Smooth muscle cell of the umbilical artery (primary cell): ENCODE measurements at places on chromosomes 7 and 10. TPM values are rescaled to one million over a fixed set of nuclear protein-coding genes. Genes with fewer than 3 reads are reported as not detected.

TMEM229A gene
- total RNA-seq = not detected in 2 replicates

KMT2E gene
- 80.8 and 110 TPM in 2 replicates for total RNA-seq

AKR1C1 gene
- 6.8 and 8.3 TPM in 2 replicates for total RNA-seq

SPACDR gene
- 0.30 and 1.5 TPM in 2 replicates for total RNA-seq

SLC26A3 gene
- total RNA-seq = not detected in 2 replicates

CLEC5A gene
- total RNA-seq = not detected in 2 replicates

TFR2 gene
- total RNA-seq = 0.83 and 0.89 TPM in 2 replicates

MAGI2 gene
- 10.1 and 16.0 TPM in 2 replicates for total RNA-seq

CLDN4 gene
- 0.89 and 7.7 TPM in 2 replicates for total RNA-seq

MBL2 gene
- total RNA-seq = not detected in 2 replicates

ZNF804B gene
- total RNA-seq = not detected in 2 replicates

VAX1 gene
- not detected in 2 replicates for total RNA-seq

TSPAN15 gene
- 10.1 and 35.0 TPM in 2 replicates for total RNA-seq

METTL27 gene
- total RNA-seq = 5.0 and 9.6 TPM in 2 replicates

GOLGA7B gene
- not detected in 2 replicates for total RNA-seq

TEX36 gene
- not detected in 2 replicates for total RNA-seq

MACROH2A2 gene
- 5.6 and 9.5 TPM in 2 replicates for total RNA-seq

UCN3 gene
- total RNA-seq = not detected in 2 replicates

KEL gene
- total RNA-seq = not detected in 2 replicates

LRGUK gene
- total RNA-seq = under 0.01 and 0.09 TPM in 2 replicates

CPA2 gene
- total RNA-seq = not detected in 2 replicates

ATG9B gene
- total RNA-seq = 1.6 and 2.1 TPM in 2 replicates

COL1A2 gene
- 7,304 and 14,627 TPM in 2 replicates for total RNA-seq

TMEM139 gene
- not detected in 2 replicates for total RNA-seq

CAMK2B gene
- not detected in 2 replicates for total RNA-seq

NPY4R2 gene
- 0.37 and 1.5 TPM in 2 replicates for total RNA-seq

DKK1 gene
- total RNA-seq = 172 and 266 TPM in 2 replicates

HKDC1 gene
- total RNA-seq = 0.59 and 1.9 TPM in 2 replicates

GUSB gene
- total RNA-seq = 16.0 and 17.8 TPM in 2 replicates

C10orf67 gene
- 0.18 TPM in 1 of 2 replicates, not detected in the other for total RNA-seq

HECW1 gene
- total RNA-seq = not detected in 2 replicates

ACTR1A gene
- 115 and 181 TPM in 2 replicates for total RNA-seq

POMZP3 gene
- total RNA-seq = 0.88 and 4.8 TPM in 2 replicates

FAM25G gene
- total RNA-seq = not detected in 2 replicates

ACSM6 gene
- total RNA-seq = not detected in 2 replicates

ADAP1 gene
- 5.3 and 8.1 TPM in 2 replicates for total RNA-seq
